Activated effector memory CD4-positive, alpha-beta T cell treated with Interleukin-2 at 50 U/mL for 16 hours (primary cell): ENCODE measurements at places on chromosomes 5 and 9.

- no peak for DNase-seq
Measured at GRCh38 chr9:126106404-126106803, 220.2 kb upstream of the MVB12B start.

- DNase-seq, result no peak
Measured at GRCh38 chr5:100444961-100445360, 90.2 kb upstream of the FAM174A start.

DNA sequence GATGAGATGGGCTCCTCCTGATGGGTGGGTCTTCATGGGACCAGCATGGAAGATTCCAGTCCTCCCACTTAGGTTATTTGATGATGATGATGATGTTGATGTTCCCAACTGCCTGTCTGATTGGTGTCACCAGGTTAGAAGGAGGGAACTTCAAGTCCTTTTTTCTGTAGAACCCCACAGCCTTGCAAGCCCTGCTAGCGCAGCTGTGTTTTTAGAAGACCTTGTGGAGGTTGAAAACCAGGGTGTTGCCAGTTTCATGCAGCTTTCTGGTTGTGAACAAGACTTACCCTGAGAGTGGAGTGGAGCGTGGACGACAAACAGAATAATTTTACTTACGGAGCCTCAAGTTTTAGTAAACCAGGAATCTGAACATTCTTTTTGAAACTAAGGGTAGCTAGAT, 83.0 kb downstream of the TRIO start:
- DNase-seq, result no peak

GRCh38 chr5:61340775-61341361, 8.8 kb downstream of the ZSWIM6 start:
- no peak for DNase-seq

DNA sequence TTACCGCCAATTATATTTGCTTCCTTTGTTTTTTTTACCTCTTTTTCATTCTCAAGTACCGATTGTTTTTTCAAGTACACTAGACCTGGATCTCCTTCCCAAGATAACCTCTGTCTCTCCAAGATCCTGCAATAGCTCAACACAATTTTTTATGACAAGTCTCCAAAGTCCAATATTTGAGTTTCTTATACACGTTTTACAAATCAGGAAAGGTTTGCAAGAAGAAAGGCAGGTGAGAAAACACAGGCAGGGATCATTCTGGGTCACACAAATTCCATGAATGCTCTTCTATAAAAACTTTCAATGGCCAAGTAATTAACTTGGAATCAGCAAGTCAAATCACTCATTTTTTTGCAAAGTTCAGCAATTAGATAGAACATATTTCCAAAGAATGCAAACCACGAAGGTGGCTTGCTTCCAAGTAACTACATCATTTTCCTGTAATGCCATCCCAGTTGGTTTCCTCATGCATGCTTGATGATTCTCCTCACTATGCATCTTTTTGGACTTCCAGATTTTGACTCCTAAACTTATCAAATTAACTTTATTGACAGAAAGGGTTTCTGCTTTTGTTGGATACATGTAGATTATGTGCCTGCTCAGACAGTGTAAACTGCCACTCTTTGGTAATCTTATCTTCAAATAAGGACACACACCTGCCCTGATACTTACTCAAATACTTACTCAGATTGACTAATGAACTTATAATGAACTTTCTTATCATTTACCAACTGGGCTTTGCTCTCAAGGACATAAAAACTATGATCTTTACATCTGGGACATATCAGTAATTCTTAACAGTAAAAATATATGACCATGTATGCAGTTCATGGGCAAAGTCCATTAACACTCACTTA, 24.7 kb upstream of the IFNE start:
- DNase-seq, result no peak

GRCh38 chr9:71677209-71677608, 91.1 kb downstream of the CEMIP2 start:
- no peak for DNase-seq
